ENCODE measurements at places on chromosomes 11 and 22. TPM values are rescaled to one million over a fixed set of nuclear protein-coding genes. Genes with fewer than 3 reads are reported as not detected.

DNA sequence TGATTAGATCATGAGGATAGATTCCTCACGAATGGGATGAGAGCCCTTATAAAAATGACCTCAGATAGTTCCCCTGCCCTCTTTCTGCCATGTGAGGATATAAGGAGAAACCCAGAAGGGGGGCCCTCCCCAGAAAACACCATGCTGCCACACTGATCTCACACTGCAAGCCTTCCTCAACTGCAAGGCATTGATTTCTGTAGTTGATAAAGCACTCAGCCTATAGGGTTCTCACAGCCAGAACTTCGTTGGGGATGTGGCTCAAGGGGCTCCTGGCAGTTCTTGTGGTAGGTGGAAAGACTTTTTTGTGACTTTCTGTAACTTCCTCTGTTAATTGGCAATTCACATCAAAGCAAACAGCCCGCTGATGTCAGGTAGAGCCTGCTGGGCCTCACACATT, 108.9 kb downstream of the CD44 start:
- no peak for DNase-seq

GRCh38 chr11:71502871-71503435, 24.1 kb upstream of the KRTAP5-7 start:
- DNase-seq = no peak

DNA sequence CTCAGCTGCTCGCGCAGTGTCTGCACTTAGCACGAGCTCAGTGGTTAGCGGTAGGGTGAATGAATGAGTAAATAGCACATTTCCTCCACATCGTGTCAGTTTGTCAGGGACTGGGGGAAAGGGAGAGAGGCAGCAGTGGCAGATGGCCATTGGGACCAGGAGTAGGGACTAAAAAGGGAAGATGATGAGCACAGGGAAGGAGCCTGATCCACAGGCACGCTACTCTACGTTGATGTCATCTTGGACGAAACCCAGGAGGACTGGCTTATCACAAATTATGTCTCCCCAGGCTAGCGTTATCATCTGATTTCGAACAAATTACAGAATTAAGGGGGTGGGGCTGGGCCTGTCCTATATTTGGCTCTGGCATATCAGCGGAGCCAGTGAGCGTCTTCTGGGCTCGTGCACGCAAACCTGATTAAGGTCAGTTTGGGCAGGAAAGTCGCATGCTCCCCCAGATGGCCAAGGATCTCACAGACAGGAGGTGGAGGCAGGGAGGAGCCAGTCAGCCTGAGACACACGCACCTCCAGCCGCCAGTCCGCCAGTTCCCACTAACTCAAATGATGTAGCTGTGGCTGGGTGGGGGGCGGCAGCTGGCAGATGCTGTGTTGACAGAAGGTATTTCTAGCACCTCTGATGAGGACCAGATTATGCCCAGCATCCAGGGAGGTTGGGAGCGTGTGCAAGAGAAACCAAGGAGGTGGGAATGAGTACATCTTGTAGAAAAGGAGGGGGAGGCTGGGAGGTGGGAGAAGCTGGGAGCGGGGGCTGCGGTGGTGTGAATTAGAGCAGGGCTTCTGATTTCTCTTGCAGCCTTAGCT, 97.4 kb upstream of the PRDM11 start:
- DNase-seq = no peak

DNA sequence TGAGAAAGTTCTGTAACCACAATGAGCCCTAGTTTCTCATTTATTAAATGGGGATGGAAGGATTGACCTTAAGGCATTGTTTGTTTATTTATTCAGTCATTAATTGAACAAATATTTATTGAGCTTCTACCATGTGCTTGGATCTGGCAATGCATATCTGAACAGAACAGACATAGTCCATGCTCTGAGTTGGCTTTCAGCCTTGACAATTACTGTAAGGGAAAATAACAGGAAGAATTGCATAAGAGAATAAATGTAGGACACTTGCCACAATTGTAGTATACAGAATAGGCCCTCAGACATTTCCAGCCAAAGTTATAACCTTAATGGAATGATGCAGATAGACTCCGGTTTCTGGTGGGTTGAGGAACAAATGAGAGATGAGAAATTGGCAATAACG, 160.5 kb upstream of the TTC12 start:
- DNase-seq = no peak

- no peak for DNase-seq
Observed at GRCh38 chr22:50531962-50532674, 2.3 kb upstream of the TYMP start.

DNA sequence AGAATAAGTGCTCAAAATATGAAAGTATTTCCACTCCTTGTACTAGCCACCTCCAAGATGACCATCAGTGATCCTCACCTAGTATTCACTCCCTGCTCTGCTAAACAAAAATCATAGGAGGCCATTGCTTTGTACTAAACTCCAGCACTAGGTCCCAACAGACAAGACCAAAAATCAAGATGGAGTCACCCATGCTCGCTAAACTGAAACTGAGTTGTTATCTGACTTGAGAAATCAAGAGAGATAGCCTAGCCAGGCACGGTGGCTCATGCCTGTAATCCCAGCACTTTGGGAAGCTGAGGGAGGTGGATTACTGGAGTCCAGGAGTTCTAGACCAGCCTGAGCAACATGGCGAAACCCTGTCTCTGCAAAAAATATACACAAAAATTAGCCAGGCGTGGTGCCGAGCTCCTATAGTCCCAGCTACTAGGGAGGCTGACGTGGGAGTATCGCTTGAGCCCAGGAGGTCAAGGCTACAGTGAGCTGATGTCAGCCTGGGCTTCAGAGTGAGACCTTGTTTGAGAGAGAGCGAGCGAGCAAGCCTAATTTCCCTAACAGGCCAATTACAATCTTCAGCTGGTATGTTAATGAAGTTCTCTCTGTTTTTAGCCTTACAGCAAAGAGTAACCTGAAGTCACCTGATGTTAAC, 9.3 kb downstream of the SEC14L6 start:
- no peak for DNase-seq

Gene LTBP3
- 124 TPM for polyA plus RNA-seq
